ENCODE measurements at places on chromosomes 6 and 20. TPM values are rescaled to one million over a fixed set of nuclear protein-coding genes. Genes with fewer than 3 reads are reported as not detected.

The TAGAP gene
- 6.2 TPM for total RNA-seq

The AKAP7 gene
- total RNA-seq = 3.0 TPM

The RNF39 gene
- not detected for total RNA-seq

The TCP11 gene
- not detected for total RNA-seq

The BACH2 gene
- 17.8 TPM for total RNA-seq

The SALL4 gene
- total RNA-seq = not detected

The HCRTR2 gene
- not detected for total RNA-seq

The ZSCAN23 gene
- total RNA-seq = 1.9 TPM

The FLRT3 gene
- not detected for total RNA-seq

The TOX2 gene
- total RNA-seq = 4.2 TPM
